CD4-positive, alpha-beta T cell (primary cell): ENCODE measurements at places on chromosomes 7 and 10.

GRCh38 chr7:55185321-55185802 is 166.5 kb downstream of the EGFR start:
- no peak overlapping the region for H3K4me3 ChIP-seq
- no peak overlapping the region for H3K27ac ChIP-seq
- no peak for DNase-seq
- H3K4me1 ChIP-seq = no peaks in the 10 kb centered on the region
- peaks cover 8% of the 10 kb centered on the region for H3K27me3 ChIP-seq

DNA sequence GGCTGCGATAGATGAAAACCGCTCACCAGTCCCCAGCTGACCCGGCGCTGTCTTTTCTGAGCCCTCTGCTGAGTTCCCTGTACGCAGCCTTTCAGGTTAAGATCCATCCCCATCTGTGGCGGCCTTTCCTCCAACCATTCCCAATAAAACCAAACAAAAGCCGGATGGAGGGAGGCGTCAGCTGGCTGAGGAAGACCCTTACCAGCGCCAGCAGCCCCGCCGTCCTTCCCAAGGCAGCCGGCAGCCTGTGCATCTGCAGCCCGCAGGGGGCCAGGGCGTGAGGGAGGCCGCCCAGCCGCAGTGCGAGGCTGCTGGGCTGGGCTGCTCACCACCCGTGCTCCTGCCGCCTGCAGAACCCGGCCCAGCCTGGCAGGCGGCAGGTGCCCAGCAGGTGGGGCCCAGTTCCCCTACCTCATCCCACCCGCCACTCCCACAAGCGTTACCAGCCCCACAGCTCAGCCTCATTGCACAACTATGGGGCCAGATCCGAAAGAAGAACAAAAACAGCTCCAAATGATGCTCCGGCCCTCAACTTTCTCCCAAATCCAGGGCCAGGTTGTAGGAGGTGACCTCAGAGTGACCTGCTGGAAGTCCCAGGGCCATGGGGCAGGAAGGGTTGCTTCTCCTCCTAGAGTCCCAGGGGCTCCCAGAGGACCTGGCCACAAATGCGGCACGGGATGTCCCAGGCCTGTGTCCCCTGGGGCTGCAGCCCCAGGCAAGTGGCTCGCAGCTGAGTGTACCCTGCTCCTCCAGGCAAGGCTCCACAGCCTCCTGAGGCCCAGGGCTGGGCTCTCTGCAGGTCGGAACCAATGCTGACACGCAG is 23.8 kb downstream of the PAPOLB start:
- no peak overlapping the region for H3K4me3 ChIP-seq
- H3K27me3 ChIP-seq = no peaks in the 10 kb centered on the region
- H3K4me1 ChIP-seq = no peaks in the 10 kb centered on the region
- H3K36me3 ChIP-seq = no peaks in the 10 kb centered on the region
- no peak for DNase-seq

- H3K27ac ChIP-seq = no peak overlapping the region
- DNase-seq = no peak
- H3K27me3 ChIP-seq = no peaks in the 10 kb centered on the region
- H3K4me1 ChIP-seq = no peaks in the 10 kb centered on the region
- H3K4me3 ChIP-seq = no peak overlapping the region
Observed at GRCh38 chr10:24307696-24308485, 99.0 kb downstream of the KIAA1217 start.

- DNase-seq = no peak
- no peaks in the 10 kb centered on the region for H3K27me3 ChIP-seq
Observed at GRCh38 chr7:115178835-115179234, 256.9 kb downstream of the MDFIC start.

GRCh38 chr10:6162589-6163356 is 40.0 kb upstream of the PFKFB3 start:
- peak overlapping the region; percentile 69 for H3K4me3 ChIP-seq
- peaks cover 14% of the 10 kb centered on the region for H3K36me3 ChIP-seq
- H3K27me3 ChIP-seq = no peaks in the 10 kb centered on the region
- no peak for DNase-seq

DNA sequence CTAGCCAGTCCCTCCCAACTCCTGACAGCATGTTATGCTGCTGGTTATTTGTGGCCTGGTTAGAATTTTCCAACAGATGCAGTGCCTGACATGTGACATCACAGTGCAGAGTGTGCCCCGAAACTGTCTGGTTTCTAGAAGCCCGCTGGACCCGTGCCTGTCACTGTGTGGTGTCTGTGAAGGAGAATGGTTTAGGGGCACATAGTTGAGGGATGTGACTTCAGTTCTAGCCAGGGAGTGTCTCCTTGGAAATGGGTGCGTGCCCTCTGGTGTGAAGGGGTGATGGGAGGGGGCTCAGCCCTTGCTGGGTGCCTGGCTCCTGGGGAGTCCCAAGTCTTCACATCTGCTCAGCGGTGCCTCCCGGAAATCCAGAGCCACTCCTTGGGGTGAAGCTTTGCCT is 303.6 kb downstream of the GLRX3 start:
- H3K4me3 ChIP-seq = no peak overlapping the region
- H3K27me3 ChIP-seq = no peaks in the 10 kb centered on the region

DNA sequence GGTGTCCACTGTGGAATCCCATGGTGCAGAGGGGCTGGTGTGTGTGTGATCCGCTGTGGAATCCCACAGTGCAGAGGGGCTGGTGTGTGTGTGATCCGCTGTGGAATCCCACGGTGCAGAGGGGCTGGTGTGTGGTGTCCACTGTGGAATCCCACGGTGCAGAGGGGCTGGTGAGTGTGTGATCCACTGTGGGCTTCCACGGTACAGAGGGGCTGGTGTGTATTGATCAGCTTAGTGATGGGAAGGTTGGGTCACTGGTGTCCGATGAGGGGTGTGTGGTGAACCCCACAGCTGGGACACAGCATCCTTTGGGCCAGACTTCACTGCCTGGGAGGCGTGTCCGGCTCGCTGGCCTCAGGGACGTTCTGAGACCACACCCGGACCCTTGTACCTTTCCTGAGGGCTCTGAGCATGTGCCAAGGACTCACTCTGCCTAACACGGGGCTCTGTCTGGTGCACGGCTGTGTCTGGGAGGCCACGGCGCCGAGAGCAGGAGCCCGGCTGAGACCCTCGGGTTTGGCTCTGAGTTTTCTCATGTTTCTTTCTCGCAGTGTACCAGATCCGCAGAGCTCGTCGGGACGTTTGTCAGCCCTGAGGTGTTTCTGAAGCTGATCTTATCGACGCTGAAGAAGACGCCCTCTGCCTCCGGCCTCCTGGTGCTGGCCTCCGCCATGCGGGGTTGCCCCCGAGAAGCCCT is 29.3 kb upstream of the PRKAR1B start:
- no peaks in the 10 kb centered on the region for H3K4me1 ChIP-seq
- no peak overlapping the region for H3K27ac ChIP-seq
- peaks cover 36% of the 10 kb centered on the region for H3K36me3 ChIP-seq
- H3K4me3 ChIP-seq = no peak overlapping the region

DNA sequence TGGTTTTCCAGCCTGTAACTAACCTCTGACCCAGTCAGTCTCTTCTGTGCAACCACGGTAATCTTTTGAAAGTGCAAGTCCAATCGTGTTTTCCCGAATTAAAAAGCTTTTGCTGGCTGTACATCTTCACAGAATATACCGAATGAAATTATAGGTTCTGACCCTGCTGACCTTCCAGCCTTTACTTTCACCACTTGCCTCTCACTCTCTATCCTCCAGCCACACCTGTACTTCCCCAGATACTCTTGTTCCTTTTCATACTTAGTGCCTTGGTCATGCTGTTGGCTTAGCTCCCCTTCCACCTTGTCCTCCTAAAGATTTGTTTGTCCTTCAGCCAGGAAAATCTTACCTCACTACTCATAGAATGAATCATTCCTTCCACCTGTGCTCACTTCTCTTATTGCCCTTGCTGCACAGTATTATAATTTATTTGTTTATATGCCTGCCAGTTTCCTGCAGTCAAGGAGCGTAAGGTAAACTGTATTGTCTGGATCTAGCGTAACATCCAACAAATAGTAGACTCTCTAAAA is 2.3 kb upstream of the PNPLA8 start:
- DNase-seq = no peak
- no peak overlapping the region for H3K27ac ChIP-seq
- no peaks in the 10 kb centered on the region for H3K27me3 ChIP-seq
- H3K4me1 ChIP-seq = peaks cover 17% of the 10 kb centered on the region
